ENCODE measurements at places on chromosomes 7 and 10. TPM values are rescaled to one million over a fixed set of nuclear protein-coding genes. Genes with fewer than 3 reads are reported as not detected.

PAPOLB gene
- 29.1 TPM for total RNA-seq

ASIC3 gene
- 37.9 TPM for total RNA-seq

CALHM2 gene
- total RNA-seq, result 78.6 TPM

COPG2 gene
- total RNA-seq, result 51.0 TPM

SAP25 gene
- total RNA-seq, result 28.4 TPM

INMT gene
- total RNA-seq, result 68.4 TPM

AKR1C1 gene
- total RNA-seq, result 23.2 TPM

IDI2 gene
- total RNA-seq, result not detected

POLR2J2 gene
- total RNA-seq, result 10.2 TPM

CACNA2D1 gene
- 29.1 TPM for total RNA-seq

- DNase-seq, result no peak
Observed at GRCh38 chr7:70720191-70720873, 411.6 kb upstream of the GALNT17 start.

DNA sequence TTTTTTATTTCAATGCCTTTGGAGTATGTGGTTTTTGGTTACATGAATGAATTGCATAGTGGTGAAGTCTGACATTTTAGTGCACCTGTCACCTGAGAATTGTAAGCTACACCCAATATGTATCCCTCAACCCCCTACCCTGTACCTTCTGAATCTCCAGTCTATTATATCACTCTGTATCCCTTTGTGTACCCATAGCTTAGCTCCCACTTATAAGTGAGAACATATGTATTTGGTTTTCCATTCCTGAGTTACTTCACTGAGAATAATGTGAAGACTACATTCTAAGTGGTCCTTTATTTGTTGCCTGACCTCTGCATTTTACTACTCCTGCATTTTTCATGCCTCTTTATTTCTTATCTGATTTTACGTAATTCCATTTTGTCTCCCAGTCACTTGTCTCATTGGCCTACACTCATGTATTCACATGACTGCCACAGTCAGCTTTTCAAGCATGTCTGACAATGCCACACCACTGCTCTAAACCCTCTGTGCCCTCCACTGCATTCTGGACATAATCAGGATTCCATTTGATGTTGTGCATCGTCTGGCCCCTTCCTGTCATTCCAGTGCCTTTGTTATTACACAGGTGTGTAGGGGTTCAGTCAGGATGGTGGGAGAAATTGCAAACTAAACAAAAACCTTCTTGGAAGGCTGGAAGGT lies 1325.5 kb downstream of the XPNPEP1 start:
- no peak for DNase-seq

- no peak for DNase-seq
Observed at GRCh38 chr7:116340201-116340847, 130.0 kb downstream of the TES start.

DNA sequence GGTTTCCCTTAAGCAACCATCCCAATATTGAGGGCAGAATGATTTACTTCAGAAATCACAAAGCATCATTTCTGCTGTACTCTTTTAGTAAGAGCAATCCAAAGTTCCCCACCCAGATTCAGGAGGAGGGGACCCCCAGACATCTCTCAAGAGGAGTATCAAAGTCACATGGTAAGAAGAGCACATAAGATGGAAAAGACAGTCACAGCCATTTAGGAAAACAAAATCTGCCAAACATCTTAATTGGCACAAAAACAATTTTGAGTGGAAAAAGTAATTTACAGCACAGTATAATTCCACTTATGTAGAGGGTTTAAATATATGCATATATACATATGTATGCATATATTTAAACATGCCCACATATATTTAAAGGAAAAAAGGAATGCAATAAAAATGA lies 1329.0 kb upstream of the CELF2 start:
- DNase-seq, result no peak

DNA sequence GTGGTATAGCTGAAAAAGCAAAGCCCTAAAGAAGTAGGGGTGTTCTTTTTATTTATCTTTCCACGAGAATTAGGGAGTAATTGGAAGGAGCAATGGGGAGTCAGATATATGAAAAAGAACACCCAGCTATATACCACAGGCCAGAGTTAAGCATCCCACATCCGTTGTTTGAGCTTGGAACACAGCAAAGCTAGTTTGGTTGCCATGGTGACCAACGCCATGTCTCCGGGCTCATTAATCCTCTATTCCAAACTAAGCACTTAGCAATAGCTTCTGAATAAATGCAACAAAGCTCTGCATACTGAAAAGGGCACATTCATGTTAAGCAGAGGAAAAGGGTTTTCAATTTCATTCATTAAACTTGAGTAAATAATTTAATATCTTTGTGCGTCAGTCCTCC lies 23.5 kb downstream of the ASB4 start:
- DNase-seq, result no peak

GRCh38 chr7:87886875-87887274 lies 10.6 kb downstream of the DBF4 start:
- DNase-seq, result no peak

- no peak for DNase-seq
Observed at GRCh38 chr10:61135276-61135721, 191.3 kb upstream of the RHOBTB1 start.

DNA sequence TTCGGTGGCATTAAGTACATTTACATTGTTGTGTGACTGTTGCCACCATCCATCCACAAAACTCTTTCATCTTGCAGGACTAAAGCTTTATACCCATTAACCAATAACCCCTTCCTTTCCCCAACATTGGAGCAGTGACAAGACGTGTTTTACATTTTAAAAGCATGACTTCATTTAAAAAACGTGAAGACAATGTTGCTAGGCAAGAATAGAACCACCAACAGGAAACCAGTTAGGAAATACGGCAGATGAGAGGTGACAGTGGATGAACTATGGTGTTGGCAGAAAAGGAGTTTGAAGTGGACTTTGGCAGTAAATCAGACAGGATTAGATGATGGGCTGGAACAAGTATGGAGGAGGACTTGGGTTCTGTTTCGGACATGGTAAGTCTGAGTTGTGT lies 17.0 kb downstream of the TMEM236 start:
- no peak for DNase-seq

GRCh38 chr7:80070391-80070790 lies 64.2 kb upstream of the GNAI1 start:
- no peak for DNase-seq

DNA sequence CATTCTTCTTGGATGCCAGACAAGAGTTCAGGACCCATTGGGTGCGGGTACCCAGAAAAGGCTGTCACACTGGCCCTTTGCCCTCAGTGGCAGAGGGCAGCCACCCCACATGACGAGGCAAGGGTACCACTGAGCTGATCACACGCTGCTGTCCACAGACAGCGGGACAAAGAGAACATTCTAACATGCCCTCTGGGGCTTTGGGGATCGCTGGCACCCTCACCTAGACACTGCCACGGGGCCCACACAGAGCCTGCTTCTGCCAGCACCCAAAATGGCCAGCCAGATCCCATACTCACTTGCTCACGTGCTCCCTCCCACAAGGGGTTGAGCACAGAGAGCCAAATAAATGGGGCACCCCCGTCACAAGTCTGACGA lies 16.7 kb upstream of the SPOCK2 start:
- DNase-seq, result no peak

Data from testis (tissue), 5 donors.